ENCODE measurements at places on chromosomes 2 and 18.

DNA sequence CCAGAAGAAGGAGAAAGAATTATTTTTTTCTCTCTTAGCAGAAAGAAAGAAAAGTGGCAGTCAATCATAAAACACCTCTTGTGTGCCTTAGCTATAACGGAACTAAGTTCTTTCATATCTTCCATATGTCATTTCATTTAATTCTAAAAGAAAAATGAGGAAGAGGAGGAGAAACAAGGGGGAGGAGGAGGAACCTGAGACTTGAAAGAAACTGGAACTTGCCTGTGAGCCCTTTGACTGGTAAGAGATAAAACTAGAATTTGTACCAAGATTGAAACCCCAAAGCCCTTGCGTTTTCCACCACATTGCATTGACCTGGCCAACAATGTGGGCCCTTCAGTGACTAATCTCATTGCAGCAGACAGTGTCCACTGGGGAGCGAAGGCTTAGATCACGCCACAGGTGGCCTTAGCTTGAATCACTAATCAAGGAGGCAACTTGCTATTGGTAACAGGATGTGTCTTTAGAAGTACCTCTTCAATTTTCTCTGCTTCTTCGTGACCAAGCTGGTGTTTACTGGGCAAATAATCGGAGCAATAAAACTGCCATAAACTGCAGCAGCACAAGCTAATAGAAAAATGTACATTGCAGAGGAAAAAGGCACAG lies 307.9 kb downstream of the CLIP4 start:
- DNase-seq, result no peak

GRCh38 chr2:7011356-7012083 lies 94.3 kb downstream of the RNF144A start:
- no peak for DNase-seq

DNA sequence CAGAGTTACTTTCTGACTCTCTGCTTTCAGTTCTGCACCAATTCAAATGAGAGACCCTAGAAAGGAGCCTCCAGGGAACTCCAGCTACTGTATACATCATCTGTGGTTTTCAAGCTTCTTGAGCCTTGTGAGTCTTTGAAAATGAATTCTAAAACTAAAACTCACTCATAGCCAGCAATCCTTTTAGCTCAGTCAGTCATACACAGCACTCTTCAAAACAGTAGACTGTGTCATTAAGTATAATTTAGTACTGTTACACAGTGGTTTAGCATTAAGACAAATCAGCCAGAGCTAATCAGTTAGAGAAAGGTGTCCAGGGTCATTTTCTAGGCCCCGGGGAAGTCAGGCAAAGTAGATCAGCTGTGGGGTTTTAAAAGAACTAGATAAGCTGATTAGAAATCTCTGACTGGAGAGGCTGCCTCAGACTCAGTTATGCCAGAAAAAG lies 322.1 kb upstream of the THUMPD2 start:
- no peak for DNase-seq

DNA sequence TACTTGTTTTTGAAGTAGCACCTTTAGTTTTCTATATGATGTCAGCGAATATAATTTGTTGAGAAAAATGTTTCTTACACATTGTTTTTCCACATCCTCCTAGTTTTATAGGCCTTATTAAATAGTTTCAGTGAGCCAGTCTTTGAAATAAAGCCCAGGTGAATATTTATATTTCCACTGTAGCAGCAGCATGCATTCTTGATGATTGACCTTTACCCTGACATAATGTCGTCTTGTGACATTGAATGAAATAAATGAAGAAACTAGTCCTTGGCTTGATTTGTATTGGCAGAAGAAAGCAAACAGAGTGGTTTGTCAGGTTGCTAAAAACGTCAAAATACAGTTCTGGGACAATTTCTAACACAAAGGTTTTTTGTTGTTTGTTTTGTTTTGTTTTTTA lies 84.4 kb downstream of the EHBP1 start:
- DNase-seq, result no peak

DNA sequence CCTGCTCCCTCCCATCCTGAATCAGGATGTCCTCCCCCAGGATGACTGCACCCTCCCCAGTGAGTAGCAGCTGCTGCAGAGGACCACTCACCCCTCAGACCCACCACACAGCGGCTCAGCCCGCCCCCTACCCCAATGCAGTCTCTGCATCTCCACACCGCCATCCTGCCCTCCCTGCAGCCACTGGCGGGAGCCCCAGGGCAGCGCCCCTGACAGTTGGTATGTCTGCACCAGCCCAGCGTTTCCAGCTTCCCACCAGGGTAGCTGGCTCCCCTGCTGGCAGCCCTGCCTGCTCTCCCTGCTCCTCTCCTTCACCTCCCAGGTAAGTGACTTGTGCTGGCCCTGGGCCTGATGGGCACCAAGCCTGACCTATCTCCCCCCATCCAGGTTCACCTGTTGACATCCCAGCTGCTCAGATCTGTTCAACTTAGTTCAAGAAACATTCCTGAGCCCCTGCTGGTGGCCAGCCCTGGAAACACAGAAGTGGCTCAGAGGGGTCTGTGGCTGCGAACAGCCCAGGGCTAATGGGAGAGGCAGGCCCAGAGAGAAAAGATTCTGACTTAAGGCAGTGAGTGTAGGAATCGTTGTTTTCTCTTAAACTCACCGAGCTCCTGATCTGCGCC lies 117.7 kb upstream of the RAB6C start:
- DNase-seq, result no peak

- DNase-seq, result no peak
Measured at GRCh38 chr2:20198001-20198400, 26.9 kb downstream of the SDC1 start.

GRCh38 chr18:28208268-28208667 lies 31.3 kb upstream of the CDH2 start:
- DNase-seq, result no peak

GRCh38 chr2:216873573-216873972 lies 13.7 kb upstream of the TNP1 start:
- no peak for DNase-seq

- DNase-seq, result no peak
Measured at GRCh38 chr2:192146069-192147015, 48.4 kb downstream of the TMEFF2 start.

DNA sequence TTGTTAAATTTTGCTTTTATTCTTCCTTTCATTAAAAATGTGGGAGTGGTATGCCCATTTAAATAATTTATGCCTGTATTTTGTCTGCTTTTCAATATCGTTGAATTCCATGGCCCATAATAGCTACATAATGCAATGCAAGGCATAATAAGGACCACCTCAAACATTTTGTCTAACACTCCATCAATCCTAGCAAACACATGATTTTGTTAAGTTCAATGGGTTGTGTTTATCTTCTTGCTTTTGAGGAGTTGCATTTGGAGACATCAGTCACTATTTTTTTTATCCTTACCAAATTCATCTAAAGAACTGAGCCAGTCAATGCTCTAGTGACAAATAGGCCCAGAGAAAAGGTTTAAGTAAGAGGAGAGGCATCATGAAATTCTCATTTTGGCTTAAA lies 145.5 kb downstream of the ZNF385B start:
- no peak for DNase-seq

Data from CD8-positive, alpha-beta T cell (primary cell).